ENCODE measurements at places on chromosomes 4 and X.

DNA sequence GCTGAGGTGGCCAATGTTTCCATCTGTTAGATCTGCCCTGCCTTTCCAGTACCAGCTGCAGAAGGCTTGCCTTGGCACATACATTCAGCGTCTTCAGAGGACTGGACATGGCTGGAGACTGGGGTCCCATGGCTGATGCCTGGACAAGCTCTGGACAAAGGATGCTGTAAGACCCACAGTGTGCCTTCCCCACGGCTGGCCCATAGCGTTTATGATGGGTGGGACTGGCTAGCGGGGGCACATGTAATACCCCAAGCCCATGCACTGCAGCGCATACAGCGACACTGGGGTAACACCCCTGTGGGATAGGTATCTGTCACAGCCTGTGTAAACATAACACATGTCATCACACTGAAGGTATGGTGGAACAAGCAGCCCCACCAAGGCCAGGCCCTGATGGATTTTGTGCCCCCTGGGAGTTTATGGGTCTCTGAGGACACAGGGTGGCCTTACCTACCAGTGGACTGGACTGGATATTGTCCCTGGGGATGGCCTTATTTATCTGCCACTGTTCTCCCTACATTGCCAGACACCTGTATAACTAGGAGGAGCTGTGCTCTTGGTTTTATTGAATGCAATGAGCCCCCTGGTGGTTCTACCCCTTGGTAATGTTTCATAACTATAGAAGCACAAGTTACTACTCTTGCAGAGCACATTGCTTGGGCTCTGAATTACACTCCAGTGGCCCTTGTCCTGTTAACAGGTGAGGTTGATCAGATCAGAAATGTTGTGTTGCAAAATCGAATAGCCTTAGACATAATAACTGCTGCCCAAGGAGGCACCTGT, 34.3 kb upstream of the TACR3 start:
- no peak for DNase-seq

- DNase-seq = no peak
Observed at GRCh38 chr4:75110061-75110460, 177.1 kb downstream of the PARM1 start.

DNA sequence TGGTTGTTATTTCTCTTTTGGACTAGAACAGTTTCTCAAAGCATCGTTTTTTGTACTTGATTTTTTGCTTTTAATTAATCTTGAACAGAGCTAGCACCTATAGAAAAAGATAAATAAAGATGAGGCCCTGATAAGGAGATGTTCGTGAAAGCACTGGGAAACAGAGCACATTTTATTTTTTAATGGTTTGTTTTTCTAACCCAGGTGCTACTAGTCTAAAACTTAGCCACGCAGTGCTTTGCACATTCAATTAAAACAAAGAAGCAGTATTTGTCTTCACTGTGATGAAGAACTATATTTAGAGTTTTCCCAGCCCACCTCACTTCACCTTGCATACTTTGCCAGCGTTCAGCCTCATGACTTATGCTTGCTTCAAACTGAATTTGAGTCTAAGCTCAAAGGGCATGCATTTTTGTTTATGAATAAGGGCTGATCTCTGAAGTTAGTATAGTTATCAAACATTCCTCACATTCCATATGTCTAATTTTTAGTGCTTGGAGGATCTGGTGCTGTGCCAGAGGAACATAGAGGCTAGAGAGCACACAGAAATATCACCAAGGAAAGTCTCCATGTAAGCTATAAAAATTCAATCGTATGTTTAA, 76.7 kb downstream of the WWC2 start:
- no peak for DNase-seq

GRCh38 chr4:125306112-125306511, 8.6 kb upstream of the FAT4 start:
- DNase-seq = no peak

- no peak for DNase-seq
Observed at GRCh38 chr4:115310641-115311040, 197.2 kb upstream of the NDST4 start.

GRCh38 chrX:7090641-7091040, 56.9 kb upstream of the STS start:
- DNase-seq = no peak

GRCh38 chr4:76781698-76782595, 116.0 kb downstream of the SOWAHB start:
- no peak for DNase-seq

All from stimulated activated CD8-positive, alpha-beta memory T cell treated with anti-CD3 and anti-CD28 coated beads, Interleukin-4, amount 100 ng/mL, for 1 hour (primary cell).